ENCODE measurements at places on chromosomes 1 and 21. TPM values are rescaled to one million over a fixed set of nuclear protein-coding genes. Genes with fewer than 3 reads are reported as not detected.

The TTC22 gene
- total RNA-seq: 10.9 TPM

- no peaks in the 10 kb centered on the region for H3K36me3 ChIP-seq
- H3K4me1 ChIP-seq: no peaks in the 10 kb centered on the region
- no peak overlapping the region for H3K27ac ChIP-seq
Observed at GRCh38 chr1:181453541-181454201, 29.6 kb upstream of the CACNA1E start.

GRCh38 chr1:56617141-56617540, 28.0 kb upstream of the PRKAA2 start:
- H3K27ac ChIP-seq: no peak overlapping the region
- no peaks in the 10 kb centered on the region for H3K27me3 ChIP-seq
- no peaks in the 10 kb centered on the region for H3K36me3 ChIP-seq
- no peak for DNase-seq
- no peak overlapping the region for H3K4me3 ChIP-seq

GRCh38 chr21:33116676-33117075, 46.7 kb downstream of the OLIG1 start:
- no peaks in the 10 kb centered on the region for H3K4me1 ChIP-seq
- DNase-seq: no peak
- H3K4me3 ChIP-seq: no peak overlapping the region
- no peak overlapping the region for H3K27ac ChIP-seq

DNA sequence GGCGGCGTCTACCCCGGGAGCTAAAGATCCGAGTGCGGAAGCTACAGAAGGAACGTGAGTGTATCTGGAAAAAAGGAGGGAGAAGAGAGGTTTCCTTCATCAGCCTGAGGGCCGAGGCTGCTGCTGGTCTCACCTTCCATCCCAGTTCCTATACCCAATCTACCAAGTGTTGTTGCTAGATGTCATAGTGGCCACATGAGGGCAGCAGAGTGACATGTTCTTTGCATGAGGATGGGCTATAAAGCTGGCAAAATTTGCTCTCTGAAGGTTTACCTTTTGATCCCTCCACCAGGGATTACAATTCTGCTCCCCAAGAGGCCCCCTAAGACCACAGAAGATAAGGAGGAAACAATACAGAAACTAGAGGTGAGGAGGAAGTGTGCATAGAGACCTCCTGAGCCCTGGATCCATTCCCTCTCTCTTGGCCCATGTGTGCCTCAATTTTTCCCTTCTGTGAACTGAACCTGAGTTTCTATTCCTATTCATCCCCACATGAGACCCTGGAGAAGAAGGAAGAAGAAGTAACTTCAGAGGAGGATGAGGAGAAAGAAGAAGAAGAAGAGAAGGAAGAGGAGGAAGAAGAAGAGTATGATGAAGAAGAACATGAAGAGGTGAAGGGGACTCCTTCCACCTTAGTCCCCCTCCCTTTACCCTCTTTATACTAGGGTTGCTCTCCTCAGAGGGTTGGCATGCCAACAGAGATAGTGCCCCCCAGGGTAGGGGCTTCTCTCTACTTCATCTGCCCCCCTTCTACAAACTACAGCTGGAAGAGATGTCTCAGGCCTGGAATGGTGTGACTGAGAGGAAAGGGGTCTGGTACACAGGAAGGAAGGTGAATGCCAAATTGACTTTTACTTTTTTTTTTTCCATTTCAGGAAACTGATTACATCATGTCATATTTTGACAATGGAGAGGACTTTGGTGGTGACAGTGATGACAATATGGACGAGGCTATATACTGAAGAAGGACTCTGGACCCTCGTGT, 13.3 kb downstream of the POLR3GL start:
- peak overlapping the region; percentile 96 for H3K27ac ChIP-seq
- DNase-seq: peak; percentile 88
- no peak overlapping the region for H3K4me3 ChIP-seq
- no peaks in the 10 kb centered on the region for H3K27me3 ChIP-seq

GRCh38 chr1:118859999-118860398, 128.1 kb downstream of the TBX15 start:
- no peak for DNase-seq
- H3K4me3 ChIP-seq: no peak overlapping the region
- H3K36me3 ChIP-seq: no peaks in the 10 kb centered on the region
- H3K4me1 ChIP-seq: no peaks in the 10 kb centered on the region

All from B cell (primary cell).